Mammary microvascular endothelial cell (primary cell): ENCODE measurements at places on chromosomes 12 and 14. TPM values are rescaled to one million over a fixed set of nuclear protein-coding genes. Genes with fewer than 3 reads are reported as not detected.

The ADAMTS20 gene
- not detected in 2 replicates for total RNA-seq

The ISCU gene
- total RNA-seq, result 112 and 120 TPM in 2 replicates

The BATF gene
- 0.69 and 1.3 TPM in 2 replicates for total RNA-seq

The DAAM1 gene
- 7.7 and 11.4 TPM in 2 replicates for total RNA-seq

The GYS2 gene
- not detected in 2 replicates for total RNA-seq

The ZCCHC8 gene
- total RNA-seq, result 15.1 and 15.7 TPM in 2 replicates

The BICDL1 gene
- 0.27 TPM in 1 of 2 replicates, not detected in the other for total RNA-seq

The PPFIA2 gene
- total RNA-seq, result not detected in 2 replicates

The HSPB8 gene
- total RNA-seq, result 19.1 and 19.4 TPM in 2 replicates

The CMA1 gene
- total RNA-seq, result not detected in 2 replicates

The CCDC85C gene
- 23.6 and 28.2 TPM in 2 replicates for total RNA-seq

The PPM1H gene
- 1.5 and 3.1 TPM in 2 replicates for total RNA-seq
